Stimulated activated CD4-positive, alpha-beta T cell treated with anti-CD3 and anti-CD28 coated beads, TNF-alpha, amount 100 ng/mL, for 4 hours (primary cell): ENCODE measurements at places on chromosomes 1 and 21.

DNA sequence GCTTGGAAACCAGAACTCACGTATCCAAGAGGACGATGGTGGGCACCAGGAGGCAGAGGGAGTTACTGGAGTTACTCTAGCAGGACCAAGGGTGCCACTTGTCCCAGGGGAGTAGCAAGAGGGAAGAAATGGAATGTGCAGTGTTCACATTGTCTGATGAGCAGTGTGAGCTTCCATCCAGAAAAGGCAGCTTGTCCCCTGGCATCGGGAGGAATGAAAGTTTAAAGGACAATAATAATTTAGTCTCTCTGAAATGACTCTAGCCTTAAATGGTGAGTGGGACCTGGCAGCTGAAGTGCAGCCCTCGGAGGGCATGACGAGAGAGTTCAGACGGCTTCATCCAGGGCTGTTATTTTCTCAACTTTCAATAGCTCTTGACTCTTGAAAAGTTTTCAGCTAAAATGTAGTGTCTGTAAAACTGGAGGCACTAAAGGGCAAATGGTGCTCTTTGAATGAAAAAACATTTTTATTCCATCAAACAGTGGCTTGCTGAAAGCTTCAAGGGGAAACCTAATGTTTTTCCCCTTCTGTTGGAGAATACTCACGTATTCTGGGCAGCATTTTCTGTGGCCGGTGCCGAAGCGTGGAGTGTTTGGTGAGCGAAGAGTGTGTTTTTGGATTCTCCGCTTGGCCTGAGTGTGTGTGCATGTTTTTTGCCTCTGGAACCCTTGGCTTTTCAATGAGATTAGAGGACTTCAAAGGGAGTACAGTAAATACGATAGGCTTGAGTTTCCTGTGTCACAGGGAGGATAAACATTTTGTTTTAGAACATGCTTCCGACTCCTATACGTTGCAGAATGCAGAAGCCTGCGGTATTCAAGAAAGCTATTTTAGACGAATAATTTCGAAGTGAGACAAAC lies 157.3 kb downstream of the GALNT2 start:
- DNase-seq, result no peak

DNA sequence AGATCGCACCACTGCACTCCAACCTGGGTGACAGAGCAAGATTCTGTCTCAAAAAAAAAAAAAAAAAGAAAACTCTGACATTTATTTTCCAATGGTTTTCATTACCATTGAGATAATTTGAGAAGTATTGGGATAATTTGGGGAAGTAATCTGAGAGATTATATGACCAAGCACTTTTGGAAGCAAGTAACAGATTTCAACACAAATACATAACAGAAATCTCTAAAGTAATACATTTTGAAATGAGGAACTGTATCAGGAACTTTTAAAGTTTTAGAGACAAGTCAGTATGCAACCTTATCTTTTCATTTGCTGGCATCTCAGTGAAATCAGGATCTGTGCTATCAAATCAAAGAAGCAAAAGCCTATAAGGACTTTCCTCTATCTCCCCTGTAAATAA lies 25.4 kb upstream of the SLC16A1 start:
- no peak for DNase-seq

GRCh38 chr1:19940486-19941205 lies 17.2 kb upstream of the PLA2G2E start:
- DNase-seq, result no peak

GRCh38 chr1:9529190-9529589 lies 10.1 kb upstream of the SLC25A33 start:
- no peak for DNase-seq

DNA sequence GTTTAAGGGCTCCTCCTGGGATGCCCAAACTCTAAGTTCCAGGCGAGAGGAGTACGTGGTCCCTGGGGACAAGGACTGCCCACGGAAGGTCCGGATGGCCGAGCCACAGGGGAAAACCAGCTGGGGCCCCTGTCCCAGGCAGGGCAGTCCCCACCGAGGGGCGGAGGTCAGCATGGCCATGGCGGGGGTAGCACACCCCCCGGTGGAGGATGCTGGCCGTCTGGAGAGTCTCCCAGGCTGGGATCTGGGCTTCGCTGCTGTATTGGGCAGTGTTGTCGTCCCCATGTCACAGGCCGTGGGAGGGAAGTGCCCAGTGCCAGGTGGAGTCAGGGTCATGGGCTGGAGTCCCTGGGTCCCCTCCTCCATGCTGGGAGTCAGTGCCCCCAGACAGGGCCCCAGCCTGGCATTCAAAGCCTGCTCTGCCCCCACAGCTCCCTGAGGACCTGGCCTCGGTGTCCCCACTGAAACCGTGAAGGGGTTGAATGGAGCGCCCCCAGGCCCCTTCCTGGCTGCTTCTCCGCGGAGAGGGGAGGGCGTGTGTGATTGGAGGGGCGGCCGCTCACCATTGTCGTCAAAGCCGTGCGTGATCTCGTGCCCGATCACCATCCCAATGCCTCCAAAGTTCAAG lies 6.8 kb downstream of the PRXL2B start:
- no peak for DNase-seq

DNA sequence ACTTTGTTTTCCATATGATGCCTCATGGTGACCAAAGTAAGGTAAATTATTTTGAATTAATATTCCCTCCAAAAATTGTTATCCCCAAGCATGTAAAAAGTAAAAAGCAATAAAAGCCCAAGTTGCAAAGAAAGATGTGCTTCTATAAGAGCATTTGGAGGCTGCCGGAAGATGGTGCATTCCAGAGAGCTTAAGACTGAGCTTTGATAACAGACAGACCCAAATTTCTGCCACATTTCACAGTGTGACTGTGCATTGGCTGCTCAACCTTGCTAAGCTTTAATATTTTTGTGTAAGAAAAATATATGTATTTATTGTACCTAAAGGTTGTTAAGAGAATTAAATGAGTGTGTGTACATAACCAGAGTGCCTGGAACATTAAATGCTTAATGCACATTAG lies 67.9 kb downstream of the CYYR1 start:
- DNase-seq, result no peak
